ENCODE measurements at places on chromosomes 7 and 10.
A peak's percentile ranks its signal among the peaks of the same experiment; 100 is the strongest.

GRCh38 chr10:112095731-112096130 is 87.8 kb downstream of the GPAM start:
- DNase-seq = no peak

GRCh38 chr10:8224591-8224990 is 170.1 kb downstream of the GATA3 start:
- no peak for DNase-seq

- DNase-seq = no peak
Measured at GRCh38 chr7:98423043-98423442, 22.2 kb upstream of the BAIAP2L1 start.

- DNase-seq = peak; percentile 32
Measured at GRCh38 chr10:97542169-97543024, 30.2 kb upstream of the ANKRD2 start.

All from stimulated activated CD4-positive, alpha-beta T cell treated with anti-CD3 and anti-CD28 coated beads, Interleukin-15, amount 100 ng/mL, for 48 hours (primary cell).